Transverse colon (tissue), 4 donors: ENCODE measurements at places on chromosomes 4 and X. TPM values are rescaled to one million over a fixed set of nuclear protein-coding genes. Genes with fewer than 3 reads are reported as not detected.

The ODAPH gene
- total RNA-seq: not detected

The NAP1L2 gene
- total RNA-seq: 1.4 TPM

The SLIT2 gene
- 2.2 TPM for total RNA-seq

The ANOS1 gene
- total RNA-seq: 0.16 TPM

The RADX gene
- total RNA-seq: 4.6 TPM

The AFM gene
- not detected for total RNA-seq

The SLC4A4 gene
- total RNA-seq: 182 TPM

The CXCL1 gene
- 14.8 TPM for total RNA-seq

The HS6ST2 gene
- total RNA-seq: 0.14 TPM

The MSL3 gene
- total RNA-seq: 30.0 TPM
